Stimulated activated CD4-positive, alpha-beta T cell treated with anti-CD3 and anti-CD28 coated beads, TNF-alpha, amount 100 ng/mL, for 1 hour (primary cell): ENCODE measurements at places on chromosomes 1 and 21.
A peak's percentile ranks its signal among the peaks of the same experiment; 100 is the strongest.

- DNase-seq, result no peak
Observed at GRCh38 chr21:27043377-27043776, 76.5 kb upstream of the ADAMTS5 start.

GRCh38 chr1:234395297-234395696 is 22.0 kb downstream of the COA6 start:
- no peak for DNase-seq

DNA sequence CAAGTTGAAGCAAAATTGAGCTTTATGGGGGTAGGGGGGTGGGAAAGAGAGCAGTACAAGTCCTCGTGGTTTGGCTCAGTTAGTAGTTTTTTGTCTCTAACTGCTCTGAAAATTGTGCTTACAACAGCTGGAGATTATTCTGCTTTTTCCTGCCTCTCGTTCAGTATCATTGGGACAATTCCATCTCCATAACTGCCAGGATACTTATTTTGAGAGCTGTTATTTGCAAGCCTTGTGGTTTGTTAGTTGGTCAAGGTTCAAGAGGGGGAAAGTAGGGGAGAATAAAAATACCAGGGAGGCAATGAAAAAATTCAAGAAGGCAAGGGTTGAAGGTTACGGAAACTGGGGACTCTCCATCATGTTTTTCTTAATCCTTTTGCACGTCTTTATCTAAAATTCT is 811.8 kb upstream of the ADGRL2 start:
- no peak for DNase-seq

DNA sequence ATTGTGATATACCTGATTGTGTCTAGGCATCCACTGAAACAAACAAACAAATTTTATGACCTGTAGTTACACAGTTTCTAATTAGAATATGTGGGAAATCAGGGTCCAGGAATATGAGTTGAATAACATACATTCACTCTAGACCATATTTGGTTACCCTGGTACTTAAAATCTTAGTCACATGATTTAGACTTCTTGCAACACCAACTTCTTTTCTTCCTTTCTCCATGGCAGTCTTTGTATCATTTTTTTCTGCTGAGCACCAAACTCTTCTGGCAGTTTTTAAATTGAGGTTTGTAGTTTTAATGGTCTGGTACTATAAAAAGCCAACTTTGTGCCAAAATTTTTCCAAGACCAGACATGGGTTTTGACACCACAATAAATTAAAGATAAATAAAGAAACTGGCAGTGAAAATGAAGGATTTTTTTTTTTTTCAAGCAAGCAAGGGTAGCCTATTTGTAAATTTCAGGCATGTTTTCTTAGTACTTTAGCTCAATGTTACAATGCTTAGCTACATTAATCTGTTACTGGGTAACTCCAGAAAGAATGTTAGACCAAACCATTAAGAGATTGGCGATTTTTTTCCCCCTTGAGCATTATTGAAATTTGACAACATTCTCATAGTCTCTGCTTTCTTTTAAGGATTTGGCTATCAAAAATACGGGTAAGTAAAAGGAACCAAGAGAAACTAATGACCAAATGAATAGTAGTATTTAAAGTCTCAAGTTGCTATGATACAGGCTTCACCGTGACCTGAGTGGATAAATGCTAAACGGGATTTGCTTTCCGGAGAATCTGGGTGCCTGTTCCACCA is 108.5 kb downstream of the NFIA start:
- no peak for DNase-seq

- no peak for DNase-seq
Observed at GRCh38 chr1:248825573-248825908, 174 bp downstream of the SH3BP5L start.

GRCh38 chr21:25639551-25640201 is 618 bp downstream of the JAM2 start:
- peak; percentile 24 for DNase-seq

GRCh38 chr21:33871171-33871570 is 44.4 kb downstream of the ATP5PO start:
- no peak for DNase-seq

DNA sequence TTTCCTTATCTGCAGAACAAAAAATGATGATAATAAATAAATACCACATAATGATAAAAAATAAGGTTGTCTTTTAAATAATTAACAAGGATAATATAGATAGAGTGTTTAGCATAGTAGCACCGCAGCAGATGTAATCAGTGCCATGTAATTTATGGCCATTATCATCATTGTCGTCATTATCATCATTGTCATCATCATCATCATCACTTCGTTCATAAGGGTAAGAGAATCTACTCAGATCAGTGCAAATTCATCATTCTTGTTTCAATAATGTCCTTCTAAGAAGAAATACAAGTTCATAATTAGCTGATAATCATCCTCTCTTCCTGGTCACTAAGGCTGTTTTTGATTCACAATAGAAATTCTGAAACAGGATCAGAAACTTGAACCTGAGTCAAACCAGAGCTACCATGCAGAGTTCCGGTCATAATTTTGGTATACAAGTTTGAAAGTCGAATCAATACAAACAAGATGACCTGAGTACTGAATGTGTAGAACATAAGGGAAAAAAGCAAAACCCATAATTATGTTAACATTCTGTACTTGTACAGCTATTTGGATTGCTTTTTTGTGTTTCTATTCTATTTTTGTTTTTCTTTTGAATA is 172.0 kb downstream of the LRRC40 start:
- DNase-seq, result no peak

DNA sequence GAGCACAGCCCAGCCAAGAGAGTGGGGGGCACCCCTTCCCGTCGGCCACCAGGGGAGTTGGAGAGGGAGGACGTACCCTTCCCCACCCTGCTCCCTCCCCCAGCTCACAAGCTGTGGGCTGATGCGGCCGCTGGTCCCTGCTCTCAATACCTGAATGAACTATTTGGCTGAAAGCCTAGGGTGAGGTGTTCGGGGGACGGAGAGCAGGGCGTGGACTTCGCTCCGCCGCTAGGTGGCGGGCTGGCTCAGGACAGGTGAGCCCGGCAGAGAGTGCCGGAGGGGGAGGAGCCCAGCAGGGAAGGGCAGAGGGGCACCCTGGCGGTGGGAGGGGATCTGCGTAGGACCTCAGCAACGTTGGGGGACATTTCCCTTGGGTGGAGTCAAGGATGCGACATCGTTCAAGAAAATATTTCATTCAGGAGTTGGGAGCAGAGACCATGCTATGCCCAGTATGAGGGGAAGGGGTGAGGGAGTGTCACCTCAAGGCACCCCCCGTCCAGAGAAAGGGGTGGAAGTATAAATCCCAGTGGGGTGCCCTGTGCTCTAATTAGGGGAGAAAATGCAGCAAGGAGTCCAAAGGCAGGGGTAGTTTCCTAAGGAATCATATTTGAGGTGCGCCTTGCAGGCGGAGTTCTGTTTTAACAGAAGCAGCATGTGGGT is 12.0 kb upstream of the RHBG start:
- no peak for DNase-seq

DNA sequence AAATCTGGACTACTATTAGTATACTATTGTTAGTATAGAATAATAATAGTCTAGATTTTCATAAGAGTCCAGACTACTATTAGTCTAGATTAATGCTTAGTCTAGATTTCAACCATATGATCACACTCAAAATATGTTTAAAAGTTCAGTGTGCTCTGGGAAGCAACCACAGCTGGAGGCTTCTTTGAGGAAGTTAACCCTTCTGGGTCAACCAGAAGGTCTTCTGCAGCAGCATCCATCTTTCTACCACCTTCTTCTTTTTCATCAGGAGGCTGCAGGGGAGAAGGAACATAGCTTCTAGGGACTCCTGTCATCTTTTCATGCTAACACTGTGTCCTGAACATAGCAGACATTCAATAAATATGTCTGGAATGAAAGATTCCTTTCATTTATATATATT is 51.2 kb upstream of the DNAJC6 start:
- no peak for DNase-seq

GRCh38 chr1:18512883-18513282 is 32.2 kb downstream of the KLHDC7A start:
- no peak for DNase-seq

- no peak for DNase-seq
Observed at GRCh38 chr1:214164173-214164572, 116.8 kb upstream of the SMYD2 start.

DNA sequence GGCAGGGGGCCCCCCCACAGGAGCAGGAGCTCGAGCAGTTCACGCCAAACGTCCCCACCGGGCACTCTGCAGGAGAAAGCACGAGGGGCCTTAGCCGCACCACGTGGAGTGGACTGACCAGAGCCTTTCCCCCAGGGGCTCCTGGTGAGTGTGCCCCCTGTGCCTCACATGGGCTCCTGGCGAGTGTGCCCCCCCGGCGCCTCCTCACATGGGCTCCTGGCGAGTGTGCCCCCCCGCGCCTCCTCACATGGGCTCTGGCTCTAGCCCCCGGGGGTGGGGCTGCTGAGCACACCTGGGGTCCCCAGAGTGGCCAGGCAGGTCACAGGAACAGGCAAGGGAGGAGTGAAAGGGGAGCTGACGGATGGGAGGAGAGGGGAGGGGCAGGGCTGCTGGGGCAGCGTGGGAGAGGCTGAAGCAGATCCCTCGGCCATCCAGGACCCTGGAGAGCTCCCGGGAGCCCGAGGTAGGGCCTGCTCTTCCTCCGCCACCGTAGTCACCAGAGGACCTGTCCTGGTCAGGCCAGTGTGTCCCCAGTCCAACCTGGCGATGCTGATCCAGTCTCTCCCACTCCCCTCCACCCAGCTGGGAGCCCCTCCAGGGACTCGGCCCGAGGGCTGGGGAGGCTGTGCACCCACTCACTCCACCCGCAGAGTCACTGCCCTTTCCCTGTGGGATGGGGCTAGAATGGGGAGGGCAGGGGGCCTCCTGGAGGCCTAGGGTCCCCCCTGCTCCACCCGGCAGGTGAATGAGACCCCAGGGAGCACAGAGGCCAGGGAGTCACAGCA is 47.6 kb downstream of the ARHGEF16 start:
- no peak for DNase-seq

DNA sequence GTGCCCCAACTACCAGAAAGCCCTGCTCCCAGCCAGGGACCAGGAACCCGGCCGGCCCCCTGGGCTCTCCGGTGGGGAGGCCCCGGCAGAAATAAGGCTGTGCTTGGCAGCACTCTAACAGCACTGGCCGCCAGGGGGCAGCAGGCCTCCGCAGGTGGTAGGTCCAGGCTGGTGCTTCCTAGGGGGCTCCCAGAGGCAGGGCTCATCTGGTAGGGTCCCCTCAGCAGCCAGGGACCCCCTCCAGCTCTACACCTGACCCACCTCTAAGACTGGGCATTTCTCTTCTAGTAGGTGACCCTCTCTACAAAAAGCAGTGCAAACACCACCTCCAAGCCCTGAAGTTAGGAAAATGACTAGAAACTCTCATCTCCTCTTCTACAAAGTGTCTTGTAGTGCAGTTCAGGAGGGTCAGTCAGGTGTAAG is 85.6 kb downstream of the STUM start:
- peak; percentile 66 for DNase-seq

DNA sequence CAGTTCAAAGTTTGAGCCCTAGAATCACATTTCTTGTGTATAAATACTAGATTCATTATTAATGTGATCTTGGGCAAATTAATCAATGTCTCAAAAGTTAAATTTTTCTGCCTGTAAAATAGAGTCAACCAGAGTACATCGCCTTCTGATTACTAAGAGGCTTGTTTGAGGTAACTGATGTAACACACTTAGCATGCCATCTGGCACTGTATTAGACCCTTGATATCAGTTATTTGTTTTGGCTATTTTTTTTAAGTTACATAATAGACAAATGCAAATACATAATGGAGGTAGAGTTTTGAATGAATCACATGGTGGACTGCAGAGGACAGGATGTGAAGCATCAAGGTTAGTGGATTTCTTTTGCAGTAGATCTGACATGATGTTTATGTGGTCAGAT is 298.4 kb downstream of the ADGRL2 start:
- DNase-seq, result no peak

GRCh38 chr1:157968508-157968907 is 24.9 kb upstream of the KIRREL1 start:
- DNase-seq, result no peak

DNA sequence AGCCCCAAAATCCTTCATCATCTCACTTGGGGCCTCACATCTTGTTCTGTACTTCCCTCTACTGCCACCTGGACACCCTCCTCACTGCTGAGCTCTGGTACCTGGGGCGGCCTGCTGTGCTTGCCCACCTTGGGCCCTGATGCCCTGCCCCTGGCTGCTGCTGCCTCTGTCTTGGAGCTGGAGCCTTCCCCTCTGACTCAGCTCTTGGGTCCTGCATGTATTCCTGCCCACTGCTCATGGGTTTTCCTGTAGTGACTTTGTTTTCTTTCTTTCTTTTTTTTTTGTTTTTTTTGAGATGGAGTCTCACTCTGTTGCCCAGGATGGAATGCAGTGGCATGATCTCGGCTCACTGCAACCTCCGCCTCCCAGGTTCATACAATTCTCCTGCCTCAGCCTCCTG is 37.5 kb downstream of the TRAPPC10 start:
- no peak for DNase-seq

GRCh38 chr1:50441183-50441582 is 17.9 kb upstream of the DMRTA2 start:
- no peak for DNase-seq

- no peak for DNase-seq
Observed at GRCh38 chr1:58805716-58806571, 22.1 kb upstream of the JUN start.

- DNase-seq, result no peak
Observed at GRCh38 chr1:11129649-11130390, 30.2 kb upstream of the EXOSC10 start.
